ENCODE measurements at places on chromosomes 1 and 21. TPM values are rescaled to one million over a fixed set of nuclear protein-coding genes. Genes with fewer than 3 reads are reported as not detected.

WNT3A gene
- 0.21 TPM for total RNA-seq

DNA sequence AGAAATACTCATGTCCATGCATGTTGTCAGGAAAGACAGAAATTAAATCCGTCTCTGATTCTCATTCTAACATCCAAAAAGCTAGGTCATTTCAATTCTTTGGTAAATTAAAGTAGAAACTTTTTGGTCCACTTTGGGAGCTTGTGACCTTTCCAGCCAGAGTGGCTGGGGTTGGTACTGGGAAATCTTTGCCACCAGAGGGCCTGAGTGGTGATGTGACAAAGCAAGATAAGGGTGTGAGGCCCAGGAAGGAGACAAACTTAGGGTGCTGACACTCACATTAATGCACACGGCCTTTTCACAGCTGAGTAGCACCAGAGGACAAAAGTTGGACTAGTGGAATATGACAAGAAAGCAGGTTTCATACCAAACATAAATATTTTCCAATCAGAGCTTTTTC lies 144.3 kb downstream of the DNM3 start:
- H3K4me3 ChIP-seq: no peak overlapping the region
- no peaks in the 10 kb centered on the region for H3K36me3 ChIP-seq
- no peaks in the 10 kb centered on the region for H3K27me3 ChIP-seq
- no peak overlapping the region for H3K27ac ChIP-seq

PADI4 gene
- not detected for total RNA-seq

DNA sequence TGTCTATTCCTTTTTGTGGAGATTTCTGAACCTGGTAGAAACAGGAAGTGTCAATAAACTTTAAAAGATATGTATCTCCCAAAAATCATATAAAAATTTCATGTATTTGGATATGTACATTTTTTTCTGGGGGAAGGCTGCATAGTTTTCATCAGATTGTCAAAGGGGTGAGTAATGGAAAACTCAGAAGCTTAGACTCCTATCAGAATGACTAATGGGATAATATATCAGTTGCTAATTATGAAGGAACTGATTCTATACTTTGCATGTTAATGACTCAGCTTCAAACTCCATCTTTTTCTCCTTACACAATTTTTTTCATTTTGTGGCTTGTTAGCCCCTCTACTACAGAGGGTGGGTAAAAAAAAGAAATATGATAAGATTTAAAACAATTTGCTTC lies 55.9 kb downstream of the GON4L start:
- no peak overlapping the region for H3K4me3 ChIP-seq
- no peaks in the 10 kb centered on the region for H3K27me3 ChIP-seq
- no peak overlapping the region for H3K27ac ChIP-seq
- H3K36me3 ChIP-seq: peaks cover 15% of the 10 kb centered on the region
- H3K4me1 ChIP-seq: no peaks in the 10 kb centered on the region

- H3K36me3 ChIP-seq: no peaks in the 10 kb centered on the region
- H3K27me3 ChIP-seq: peaks cover 18% of the 10 kb centered on the region
- H3K4me1 ChIP-seq: peaks cover 41% of the 10 kb centered on the region
- no peak overlapping the region for H3K27ac ChIP-seq
- no peak for DNase-seq
Measured at GRCh38 chr1:205373022-205373797, 16.5 kb upstream of the KLHDC8A start.

DNA sequence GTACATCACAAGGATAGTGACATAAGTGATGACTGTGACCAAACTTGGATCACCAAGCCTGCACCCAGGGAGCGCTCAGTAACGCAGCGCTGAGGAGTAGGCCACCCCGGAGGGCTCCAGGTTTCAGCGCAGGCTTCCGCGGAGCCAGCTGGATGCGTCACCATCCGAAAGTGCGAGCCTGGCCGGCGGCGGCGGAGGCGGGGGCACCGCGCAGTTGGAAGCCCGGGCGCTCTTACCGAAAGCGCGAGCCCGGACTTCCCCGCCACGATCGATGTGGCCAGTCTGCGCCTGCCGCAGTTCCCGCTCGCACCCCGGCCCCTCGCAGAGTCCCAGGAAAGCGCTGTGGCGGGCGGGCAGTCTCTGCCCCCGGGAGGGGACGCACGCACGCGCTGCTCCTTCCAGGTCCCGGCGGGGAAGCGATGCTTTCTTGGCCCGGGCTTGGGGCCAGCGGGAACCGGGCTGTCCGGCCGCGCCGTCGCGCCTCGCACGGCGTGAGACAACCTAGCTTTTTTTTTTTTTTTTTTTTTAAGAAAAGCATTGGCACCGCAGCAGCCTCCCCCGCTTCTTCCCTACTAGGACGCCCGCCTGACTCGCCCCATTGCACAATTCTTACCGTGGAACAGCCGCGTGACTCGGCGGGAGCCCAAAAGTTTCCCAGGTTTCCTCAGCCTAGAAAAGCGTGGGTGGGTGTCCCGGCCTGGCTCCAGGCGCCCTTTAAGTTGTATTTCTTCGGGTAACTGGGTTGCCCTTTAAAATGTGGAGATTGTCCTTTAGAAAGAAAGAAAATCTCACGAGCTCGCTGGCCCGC lies 36.4 kb upstream of the JAK1 start:
- peaks cover 14% of the 10 kb centered on the region for H3K4me1 ChIP-seq
- H3K4me3 ChIP-seq: peak overlapping the region; percentile 83
- peaks cover 7% of the 10 kb centered on the region for H3K36me3 ChIP-seq
- H3K27me3 ChIP-seq: peaks cover 49% of the 10 kb centered on the region
- peak; percentile 75 for DNase-seq
- H3K27ac ChIP-seq: peak overlapping the region; percentile 61

GRCh38 chr1:204894031-204894430 lies 23.4 kb downstream of the NFASC start:
- H3K4me1 ChIP-seq: peaks cover 10% of the 10 kb centered on the region
- H3K27ac ChIP-seq: no peak overlapping the region
- no peak for DNase-seq
- no peak overlapping the region for H3K4me3 ChIP-seq

DNA sequence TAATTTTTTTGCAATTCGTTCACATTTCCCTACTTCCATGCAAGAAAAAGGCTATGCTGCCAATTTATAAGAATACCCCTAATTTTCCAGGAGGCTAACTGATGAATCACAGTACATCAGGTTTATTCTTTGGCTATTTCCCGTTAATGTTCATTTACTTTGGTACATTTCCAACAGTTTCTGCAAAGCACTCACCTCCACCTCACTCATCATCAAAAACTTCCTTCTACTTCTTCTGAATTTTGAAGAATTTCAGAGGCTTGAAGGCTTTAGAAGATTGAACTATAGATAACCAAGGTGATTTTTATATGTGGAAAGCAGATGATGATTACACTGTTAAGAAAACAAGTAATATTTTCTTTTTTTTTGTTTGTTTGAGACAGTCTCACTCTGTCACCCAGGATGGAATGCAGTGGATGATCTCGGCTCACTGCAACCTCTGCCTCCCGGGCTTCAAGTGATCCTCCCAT lies 60.5 kb upstream of the HP1BP3 start:
- peaks cover 41% of the 10 kb centered on the region for H3K36me3 ChIP-seq
- DNase-seq: no peak
- no peaks in the 10 kb centered on the region for H3K4me1 ChIP-seq
- no peak overlapping the region for H3K4me3 ChIP-seq
- H3K27me3 ChIP-seq: no peaks in the 10 kb centered on the region

WDR47 gene
- total RNA-seq: 12.6 TPM

SLAMF9 gene
- not detected for total RNA-seq

GRCh38 chr21:32206631-32207405 lies 72.0 kb downstream of the MIS18A start:
- H3K36me3 ChIP-seq: no peaks in the 10 kb centered on the region
- peaks cover 11% of the 10 kb centered on the region for H3K4me1 ChIP-seq
- H3K4me3 ChIP-seq: no peak overlapping the region
- no peak overlapping the region for H3K27ac ChIP-seq

DNA sequence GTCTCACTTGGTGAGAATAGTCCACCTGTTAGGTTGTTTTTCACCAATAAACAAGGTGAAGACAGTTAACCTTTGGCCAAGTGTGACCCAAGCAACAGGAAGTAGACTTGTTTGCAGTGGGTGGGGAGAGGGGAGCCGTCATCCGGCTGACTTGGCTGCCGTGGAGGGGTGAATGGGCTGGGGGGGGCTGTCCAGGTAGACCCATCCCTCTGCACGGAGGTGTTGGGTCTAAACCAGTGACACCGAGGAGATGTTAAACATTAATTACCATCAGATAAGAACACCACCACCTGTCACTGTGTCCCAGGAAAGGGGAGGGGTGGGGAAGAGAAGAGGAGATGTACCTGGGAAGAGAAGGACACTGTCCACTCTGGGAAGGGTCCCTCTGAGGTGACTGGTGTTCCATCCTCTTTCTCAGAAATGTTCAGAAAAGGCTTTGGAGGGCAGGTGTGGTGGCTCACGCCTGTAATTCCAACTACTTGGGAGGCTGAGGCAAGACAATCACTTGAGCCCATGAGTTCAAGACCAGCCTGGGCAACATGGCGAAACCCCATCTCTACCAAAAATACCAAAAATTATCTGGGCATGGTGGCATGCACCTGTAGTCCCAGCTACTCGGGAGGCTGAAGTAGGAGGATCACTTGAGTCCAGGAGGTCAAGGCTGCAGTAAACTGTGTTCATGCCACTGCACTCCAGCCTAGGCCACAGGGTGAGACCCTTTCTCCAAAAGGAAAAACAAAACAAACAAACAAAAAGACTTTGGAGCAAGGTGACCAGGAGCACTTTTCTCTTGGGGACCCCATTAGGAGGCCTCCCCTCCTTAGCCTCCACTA lies 6.7 kb upstream of the MYOM3 start:
- no peak for DNase-seq
- peak overlapping the region; percentile 48 for H3K27ac ChIP-seq
- peaks cover 9% of the 10 kb centered on the region for H3K27me3 ChIP-seq
- no peak overlapping the region for H3K4me3 ChIP-seq

NVL gene
- 46.7 TPM for total RNA-seq

DNA sequence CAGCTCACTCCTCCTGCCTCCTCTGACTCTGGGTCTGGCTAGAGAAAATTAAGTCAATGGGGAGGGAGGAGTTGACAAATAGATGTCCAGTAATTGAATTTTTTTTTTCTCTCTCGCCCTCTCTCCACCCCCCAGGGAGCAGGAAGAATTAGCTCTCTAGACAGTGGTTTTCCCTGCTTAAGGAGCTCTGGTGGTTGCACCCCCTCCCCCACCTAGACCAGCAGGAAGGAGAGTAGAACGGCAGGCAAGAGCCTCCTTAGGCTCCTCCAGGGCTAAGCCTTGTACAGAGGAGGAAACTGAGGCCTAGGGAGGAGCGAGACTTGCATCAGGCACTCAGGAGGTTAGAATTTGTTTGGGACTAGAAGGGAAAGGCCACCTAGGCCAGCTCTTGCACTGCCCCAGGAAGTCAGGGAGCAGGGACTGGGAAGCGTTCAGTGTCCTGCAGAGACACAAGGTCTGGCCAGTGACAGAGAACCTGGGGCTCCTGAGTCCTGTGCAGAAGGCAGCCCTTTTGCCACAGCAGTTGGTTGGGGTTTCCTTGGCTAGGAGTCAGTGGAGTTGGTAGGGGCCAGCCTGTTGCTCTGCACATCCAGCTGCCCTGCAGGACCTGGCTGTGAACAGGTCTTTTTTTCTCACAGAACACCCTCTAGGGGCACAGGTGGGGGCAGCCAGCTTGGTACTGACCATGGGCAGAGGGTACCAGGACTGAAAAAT lies 49.5 kb upstream of the ACOT11 start:
- peaks cover 19% of the 10 kb centered on the region for H3K4me1 ChIP-seq
- peak overlapping the region; percentile 39 for H3K27ac ChIP-seq
- DNase-seq: no peak

ZMYND12 gene
- total RNA-seq: 1.5 TPM

EXOSC10 gene
- 81.8 TPM for total RNA-seq

DNA sequence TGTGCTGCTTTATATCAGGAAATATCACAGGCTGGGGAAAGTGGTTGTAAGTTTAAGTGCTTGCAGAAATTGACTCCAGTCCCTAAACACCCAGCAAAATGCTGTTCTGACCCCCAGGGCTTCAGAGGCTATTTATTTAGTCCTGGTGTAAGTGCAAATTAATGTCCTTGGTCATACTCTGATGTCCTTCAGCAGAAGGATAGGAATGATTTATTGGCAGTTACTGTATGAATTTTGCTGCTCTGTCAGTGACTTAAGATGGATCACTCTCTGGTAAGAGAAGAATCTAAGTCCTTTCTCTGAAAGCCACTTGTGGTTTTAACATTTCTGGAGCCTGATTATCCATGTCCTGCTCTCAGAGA lies 21.9 kb downstream of the FAM20B start:
- H3K4me3 ChIP-seq: no peak overlapping the region
- H3K4me1 ChIP-seq: peaks cover 17% of the 10 kb centered on the region
- no peaks in the 10 kb centered on the region for H3K27me3 ChIP-seq
- peaks cover 24% of the 10 kb centered on the region for H3K36me3 ChIP-seq

- H3K36me3 ChIP-seq: no peaks in the 10 kb centered on the region
- no peak overlapping the region for H3K4me3 ChIP-seq
- DNase-seq: no peak
- H3K27ac ChIP-seq: no peak overlapping the region
- peaks cover 54% of the 10 kb centered on the region for H3K27me3 ChIP-seq
Measured at GRCh38 chr1:175572932-175573868, 170.2 kb downstream of the TNR start.

TSEN15 gene
- 21.1 TPM for total RNA-seq

GRCh38 chr1:44415013-44415412 lies 10.0 kb downstream of the RNF220 start:
- no peak for DNase-seq
- peaks cover 11% of the 10 kb centered on the region for H3K4me1 ChIP-seq
- H3K36me3 ChIP-seq: no peaks in the 10 kb centered on the region

RABGGTB gene
- 88.6 TPM for total RNA-seq

CCDC28B gene
- 15.8 TPM for total RNA-seq

DNA sequence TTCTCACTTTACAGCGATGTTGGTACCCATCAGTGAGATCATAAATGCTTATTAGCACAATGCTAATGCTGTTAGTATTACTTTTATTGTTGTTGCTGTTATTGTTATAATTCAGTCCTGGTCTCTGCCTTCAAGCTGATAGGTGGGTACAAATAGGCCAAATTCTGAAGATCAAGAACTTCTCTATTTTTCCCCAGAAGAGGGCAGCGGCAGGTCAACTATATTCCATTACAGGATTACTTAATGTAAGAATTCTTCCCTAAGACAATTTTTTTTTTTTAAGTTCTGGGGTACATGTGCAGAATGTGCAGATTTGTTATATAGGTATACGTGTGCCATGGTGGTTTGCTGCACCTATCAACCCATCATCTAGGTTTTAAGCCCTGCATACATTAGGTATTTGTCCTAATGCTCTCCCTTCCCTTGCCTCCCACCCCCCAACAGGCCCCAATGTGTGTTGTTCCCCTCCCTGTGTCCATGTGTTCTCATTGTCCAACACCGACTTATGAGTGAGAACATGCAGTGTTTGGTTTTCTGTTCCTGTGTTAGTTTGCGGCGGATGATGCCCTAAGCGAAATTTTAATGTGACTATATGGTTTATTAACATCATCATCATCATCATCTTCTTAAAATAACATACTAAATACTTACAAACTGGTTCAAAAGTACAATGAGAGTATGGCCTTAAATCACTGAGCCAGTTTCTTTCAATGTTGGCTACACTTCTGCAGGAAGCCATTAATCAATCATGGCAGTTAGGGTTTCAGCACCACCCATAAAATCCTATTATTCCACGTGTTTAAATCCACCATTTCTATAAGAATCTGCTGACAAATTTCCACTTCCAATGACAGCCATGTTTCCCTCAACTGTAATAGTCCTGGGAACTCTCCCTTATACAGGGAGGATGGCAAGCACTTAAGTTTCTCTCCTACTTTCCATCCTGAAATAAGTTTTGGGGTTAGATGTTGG lies 19.2 kb downstream of the SLC19A2 start:
- no peak overlapping the region for H3K4me3 ChIP-seq
- no peaks in the 10 kb centered on the region for H3K27me3 ChIP-seq
- no peaks in the 10 kb centered on the region for H3K4me1 ChIP-seq
- H3K36me3 ChIP-seq: peaks cover 43% of the 10 kb centered on the region
